ENCODE measurements at places on chromosomes 6 and 20.

DNA sequence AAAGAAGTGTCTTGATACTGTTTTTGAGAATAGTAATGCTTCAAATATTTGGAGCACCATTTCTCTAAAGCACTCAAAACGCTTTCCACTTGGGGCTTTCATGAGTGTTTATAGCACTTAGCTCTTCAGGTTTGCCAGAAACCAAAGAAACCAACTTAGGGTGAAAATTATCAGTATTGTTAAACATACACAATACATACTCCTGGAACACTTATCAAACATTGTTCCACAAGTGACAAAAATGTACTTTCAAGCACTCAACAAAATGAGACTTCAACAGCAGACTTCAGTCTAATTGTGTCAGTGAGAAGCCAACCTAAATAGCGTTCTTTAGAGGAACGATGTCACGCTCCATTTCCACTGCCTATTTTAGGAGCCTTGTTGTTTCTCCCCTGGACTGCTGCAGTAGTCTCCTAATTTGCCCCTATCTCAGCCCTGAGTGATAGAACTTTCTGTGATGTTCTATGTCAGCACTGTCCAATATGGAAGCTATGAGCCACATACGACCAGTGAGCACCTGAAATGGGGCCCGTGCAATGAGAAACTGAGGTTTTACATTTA lies 461.3 kb downstream of the KIF16B start:
- DNase-seq, result no peak

DNA sequence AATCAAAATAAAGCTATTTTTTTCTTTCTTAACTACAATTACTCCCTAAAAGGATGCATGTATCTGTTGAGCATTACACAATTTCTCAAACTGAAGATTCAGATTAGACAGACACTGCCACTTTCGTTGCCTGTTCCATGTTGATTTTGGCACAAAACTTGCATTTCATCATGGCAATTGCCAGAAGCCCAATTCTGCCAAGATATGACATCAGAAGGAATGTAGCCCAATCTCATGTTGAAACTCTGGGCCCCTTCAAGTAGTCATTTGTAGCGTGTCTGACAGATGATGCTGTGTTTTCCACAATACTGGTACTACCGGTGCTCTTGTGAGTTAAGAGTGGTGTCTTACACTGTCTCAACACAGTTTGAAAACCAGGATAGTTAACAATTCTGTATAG lies 705.4 kb downstream of the PTPRT start:
- no peak for DNase-seq

GRCh38 chr6:14851281-14851680 lies 394.6 kb upstream of the JARID2 start:
- DNase-seq, result no peak

DNA sequence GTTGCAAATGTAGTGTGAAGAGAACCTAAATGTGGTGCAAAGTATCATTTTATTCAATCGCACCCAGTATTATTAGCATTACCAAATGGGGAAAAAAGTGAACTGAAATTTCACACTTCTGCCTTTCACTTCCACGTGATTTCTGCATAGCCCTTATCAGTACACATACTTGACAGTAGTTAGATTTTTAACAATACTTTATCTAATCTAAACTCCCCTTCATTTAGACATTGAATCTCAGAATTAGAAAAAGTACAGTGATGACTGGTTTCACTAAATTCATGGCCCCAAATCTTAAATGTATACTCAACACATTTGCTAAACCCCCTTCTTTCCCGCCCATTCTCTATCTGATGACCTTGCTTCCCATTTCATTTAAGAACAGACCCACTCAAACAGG lies 14.3 kb downstream of the STX7 start:
- DNase-seq, result no peak

- no peak for DNase-seq
These were observed 27.1 kb upstream of the FAM83C start for GRCh38 chr20:35319192-35319870.

Measured in right cardiac atrium (tissue), 5 donors.